ENCODE measurements at places on chromosomes 13 and 19.

- no peaks in the 10 kb centered on the region for H3K36me3 ChIP-seq
- DNase-seq: no peak
- no peaks in the 10 kb centered on the region for H3K4me1 ChIP-seq
- no peaks in the 10 kb centered on the region for H3K27me3 ChIP-seq
- H3K27ac ChIP-seq: no peak overlapping the region
- no peak overlapping the region for H3K4me3 ChIP-seq
Observed at GRCh38 chr13:33184112-33184490, 101.5 kb downstream of the STARD13 start.

DNA sequence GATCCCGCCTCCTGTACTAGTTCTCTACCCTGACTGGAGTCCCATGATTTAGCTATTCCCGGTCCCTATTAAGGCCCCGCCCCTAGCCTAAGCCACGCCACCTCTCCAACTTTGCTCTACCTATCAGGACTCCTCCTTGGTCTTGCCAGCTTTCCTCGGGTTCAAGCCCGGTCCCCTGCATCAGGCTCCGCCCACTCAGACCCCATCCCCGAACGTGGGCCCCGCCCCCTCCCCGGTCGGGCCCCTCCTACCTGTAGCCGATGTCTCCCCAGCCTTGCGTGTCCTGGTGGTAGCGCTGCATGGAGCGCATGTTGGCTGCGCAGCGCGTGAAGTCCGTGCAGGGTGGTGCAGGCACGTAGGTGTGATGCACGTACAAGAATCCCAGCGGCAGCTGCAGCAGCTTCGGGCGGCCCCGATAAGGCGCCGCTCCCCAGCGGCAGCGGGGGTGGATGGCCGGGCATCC is 7.3 kb upstream of the RASAL3 start:
- no peak for DNase-seq
- H3K27me3 ChIP-seq: no peaks in the 10 kb centered on the region
- H3K36me3 ChIP-seq: no peaks in the 10 kb centered on the region
- no peaks in the 10 kb centered on the region for H3K4me1 ChIP-seq
- no peak overlapping the region for H3K4me3 ChIP-seq

DNA sequence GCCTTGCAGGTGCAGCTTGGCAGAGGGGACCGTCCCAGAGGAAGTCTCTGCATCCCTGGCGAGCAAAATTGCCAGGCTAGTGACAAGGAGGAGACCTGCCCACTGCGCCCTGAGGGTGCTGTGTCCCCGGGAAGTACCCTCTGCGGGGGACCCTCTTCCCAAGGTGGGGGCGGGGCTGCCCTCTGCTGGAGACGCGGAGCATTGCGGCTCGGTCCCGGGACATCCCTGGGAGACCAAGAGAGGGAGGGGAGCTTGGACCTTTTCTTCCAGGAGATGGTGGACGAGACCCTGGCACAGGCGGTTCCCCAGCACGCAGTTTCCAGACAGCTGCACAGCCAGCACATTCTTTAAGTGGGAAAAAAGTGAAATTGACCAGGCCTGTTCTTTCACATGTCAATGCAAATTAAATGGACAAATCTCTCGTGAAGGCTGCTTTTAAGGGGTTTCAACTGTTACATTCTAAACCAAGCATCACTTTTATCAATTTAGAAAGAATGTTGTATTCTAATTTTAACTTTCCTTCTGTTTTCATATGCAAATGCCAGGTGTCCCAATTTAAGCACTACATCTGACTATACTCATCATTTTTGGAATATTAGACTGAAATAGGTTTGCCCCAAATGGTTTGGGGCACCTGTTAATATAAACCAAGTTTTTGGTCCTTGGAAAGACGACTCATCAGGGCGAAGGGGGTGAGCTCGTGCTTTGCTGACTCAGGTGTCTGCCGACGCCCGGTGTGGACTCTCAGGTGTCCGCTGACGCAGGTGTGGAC is 60.7 kb downstream of the MCF2L start:
- no peak overlapping the region for H3K27ac ChIP-seq
- no peak overlapping the region for H3K4me3 ChIP-seq
- H3K4me1 ChIP-seq: no peaks in the 10 kb centered on the region
- DNase-seq: no peak

- H3K4me3 ChIP-seq: no peak overlapping the region
- DNase-seq: no peak
- H3K27me3 ChIP-seq: no peaks in the 10 kb centered on the region
- H3K36me3 ChIP-seq: peaks cover 9% of the 10 kb centered on the region
- H3K4me1 ChIP-seq: no peaks in the 10 kb centered on the region
- H3K27ac ChIP-seq: no peak overlapping the region
Observed at GRCh38 chr19:35011737-35012682, 11.9 kb downstream of the GRAMD1A start.

DNA sequence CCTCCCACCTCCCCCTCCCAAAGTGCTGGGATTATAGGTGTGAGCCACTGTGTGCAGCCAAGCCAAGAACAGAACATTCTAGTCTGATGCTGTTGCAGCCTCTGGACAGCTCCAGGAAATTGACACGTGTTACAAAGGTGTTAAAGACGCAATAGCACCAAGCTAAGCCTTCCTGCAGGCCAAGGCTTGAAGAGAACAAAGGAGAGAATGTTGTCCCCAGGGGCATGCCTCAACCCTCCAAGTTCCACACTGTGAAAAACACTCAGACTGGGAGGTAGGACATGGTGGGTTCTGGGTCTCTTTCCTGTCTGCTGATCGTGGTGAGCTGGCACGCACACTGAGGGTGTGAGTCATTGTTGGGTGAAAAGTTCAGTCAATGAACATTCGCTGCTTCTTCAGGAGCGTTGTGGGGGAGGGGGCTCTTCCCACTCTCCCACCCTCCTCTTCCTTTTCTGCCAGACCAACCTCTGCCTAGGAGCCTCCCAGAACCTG is 5.3 kb upstream of the PTPRS start:
- no peaks in the 10 kb centered on the region for H3K4me1 ChIP-seq
- no peak overlapping the region for H3K27ac ChIP-seq
- H3K27me3 ChIP-seq: no peaks in the 10 kb centered on the region

- no peaks in the 10 kb centered on the region for H3K27me3 ChIP-seq
- H3K4me3 ChIP-seq: no peak overlapping the region
- H3K36me3 ChIP-seq: no peaks in the 10 kb centered on the region
- no peak overlapping the region for H3K27ac ChIP-seq
- no peak for DNase-seq
Observed at GRCh38 chr13:41554180-41554579, 96.8 kb downstream of the RGCC start.

DNA sequence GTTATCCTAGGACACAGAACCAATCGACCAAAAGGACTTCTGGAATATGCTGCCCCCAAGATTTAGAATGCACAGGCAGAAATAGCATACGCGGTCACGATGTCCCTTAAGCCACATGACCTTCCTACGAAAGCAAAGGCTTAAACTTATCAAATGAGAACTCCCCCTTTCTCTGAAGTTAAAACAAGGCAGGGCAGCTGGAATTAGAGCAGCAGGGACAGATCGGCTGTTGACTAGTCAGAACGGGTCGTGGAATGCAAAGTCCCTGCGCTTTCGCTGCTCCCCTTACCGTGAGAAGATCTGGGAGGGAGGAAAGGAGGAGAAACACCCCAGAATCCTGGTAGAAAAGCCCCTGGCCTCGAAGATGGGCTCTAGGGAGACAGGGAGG is 799 bp upstream of the USPL1 start:
- no peaks in the 10 kb centered on the region for H3K27me3 ChIP-seq
- H3K36me3 ChIP-seq: no peaks in the 10 kb centered on the region
- H3K4me1 ChIP-seq: no peaks in the 10 kb centered on the region

GRCh38 chr13:111171629-111172028 is 56.5 kb downstream of the ARHGEF7 start:
- no peaks in the 10 kb centered on the region for H3K27me3 ChIP-seq
- no peak overlapping the region for H3K27ac ChIP-seq
- no peak for DNase-seq
- H3K4me1 ChIP-seq: peaks cover 4% of the 10 kb centered on the region

DNA sequence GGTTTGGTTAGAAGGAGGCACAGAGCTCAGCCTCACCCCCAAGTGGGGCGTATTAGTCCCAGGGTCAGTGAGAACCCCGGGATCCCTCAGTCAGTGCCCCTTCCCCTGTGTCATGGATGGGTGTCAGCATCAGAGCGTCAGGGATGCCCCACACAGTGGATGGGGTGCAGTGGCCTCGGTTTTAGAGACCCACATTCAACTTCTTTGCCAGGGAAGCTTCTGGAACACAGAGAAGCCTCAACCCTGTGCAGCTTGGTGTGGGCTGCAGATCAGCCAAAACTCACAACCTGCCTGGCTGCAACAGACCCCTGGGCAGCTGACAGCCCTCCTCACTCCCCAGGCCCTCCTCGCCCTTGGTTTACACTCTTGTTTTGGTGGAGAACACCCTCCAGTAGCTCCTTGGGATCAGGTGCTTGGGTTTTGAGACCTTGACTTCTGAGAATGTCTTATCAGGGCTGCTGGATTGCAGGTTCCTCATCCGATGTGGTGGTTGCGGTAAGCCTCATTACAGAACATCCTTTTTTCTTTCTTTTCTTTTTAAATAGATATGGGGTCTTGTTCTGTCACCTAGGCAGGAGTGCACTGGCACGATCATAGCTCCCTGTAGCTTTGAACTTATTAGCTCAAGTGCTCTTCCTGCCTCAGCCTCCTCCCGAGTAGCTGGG is 11.0 kb downstream of the ZNF333 start:
- H3K36me3 ChIP-seq: peaks cover 45% of the 10 kb centered on the region
- H3K4me1 ChIP-seq: no peaks in the 10 kb centered on the region
- no peaks in the 10 kb centered on the region for H3K27me3 ChIP-seq
- no peak overlapping the region for H3K4me3 ChIP-seq
- no peak overlapping the region for H3K27ac ChIP-seq

DNA sequence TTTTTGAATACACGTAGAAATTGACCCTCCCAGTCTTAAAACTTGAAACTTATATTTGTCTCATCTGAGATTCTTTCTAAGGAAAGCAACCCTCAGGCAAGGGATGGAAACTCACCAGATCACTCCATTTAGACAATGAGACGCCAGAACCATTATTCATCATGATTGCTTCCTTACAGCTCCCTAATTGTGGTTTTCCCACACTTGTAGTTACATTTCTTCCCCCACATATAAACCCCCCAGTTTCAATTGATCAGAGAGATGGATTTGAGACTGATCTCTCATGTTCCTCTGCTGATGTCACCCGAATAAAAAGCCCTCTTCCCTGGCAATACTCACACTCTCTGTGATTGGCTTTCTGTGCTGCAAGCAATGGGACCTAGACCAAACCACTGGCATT is 197.9 kb upstream of the STARD13 start:
- H3K27me3 ChIP-seq: no peaks in the 10 kb centered on the region
- H3K27ac ChIP-seq: no peak overlapping the region
- no peak for DNase-seq
- H3K4me3 ChIP-seq: no peak overlapping the region
- no peaks in the 10 kb centered on the region for H3K4me1 ChIP-seq

GRCh38 chr19:17347361-17347760 is 10.0 kb downstream of the GTPBP3 start:
- H3K27ac ChIP-seq: no peak overlapping the region
- no peak for DNase-seq
- no peaks in the 10 kb centered on the region for H3K27me3 ChIP-seq

GRCh38 chr13:59447846-59448620 is 715.7 kb downstream of the DIAPH3 start:
- H3K27ac ChIP-seq: no peak overlapping the region
- H3K4me3 ChIP-seq: no peak overlapping the region
- H3K27me3 ChIP-seq: no peaks in the 10 kb centered on the region
- H3K4me1 ChIP-seq: no peaks in the 10 kb centered on the region

DNA sequence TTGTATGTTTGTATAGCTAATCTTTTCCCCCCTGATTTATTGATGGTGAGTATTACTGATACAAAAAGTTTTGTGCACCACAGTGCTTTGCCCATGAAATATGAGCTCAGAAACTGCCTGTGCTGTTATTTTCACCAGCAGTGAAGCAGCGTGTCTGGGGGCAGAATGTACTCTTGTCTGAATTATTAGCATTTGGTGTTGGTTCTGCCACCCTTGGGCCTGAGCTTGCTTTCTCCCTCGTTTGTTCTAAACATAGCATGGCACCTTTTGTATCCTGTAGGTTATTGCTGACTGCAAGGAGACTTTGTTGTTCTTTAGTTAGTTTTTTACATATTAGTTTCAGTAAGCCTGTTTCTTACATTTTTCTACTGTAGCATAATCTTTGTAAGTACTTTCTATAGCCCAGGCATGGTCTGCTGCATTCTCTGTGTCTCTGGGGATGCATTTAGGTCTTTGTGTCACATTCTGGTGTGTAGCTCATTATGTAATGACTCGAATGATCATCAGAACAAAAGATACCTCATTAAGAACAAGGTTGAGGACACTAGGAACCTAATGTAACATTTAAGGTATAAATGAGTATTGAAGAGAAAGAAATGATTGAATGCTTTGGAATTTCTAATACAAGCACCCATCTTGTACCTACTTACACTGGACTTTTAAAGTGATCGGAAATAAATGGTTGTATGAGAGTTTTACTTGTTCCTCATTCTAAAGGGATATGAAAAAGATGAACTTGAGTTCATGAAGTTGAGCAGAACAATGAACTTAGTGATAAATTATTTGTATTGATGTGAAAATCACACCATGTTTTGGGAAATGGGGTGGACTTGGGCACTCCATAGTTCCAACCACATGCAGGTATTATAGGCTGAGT is 50.3 kb upstream of the GPI start:
- no peaks in the 10 kb centered on the region for H3K27me3 ChIP-seq
- DNase-seq: no peak
- H3K27ac ChIP-seq: peak overlapping the region; percentile 52
- H3K4me1 ChIP-seq: peaks cover 22% of the 10 kb centered on the region

DNA sequence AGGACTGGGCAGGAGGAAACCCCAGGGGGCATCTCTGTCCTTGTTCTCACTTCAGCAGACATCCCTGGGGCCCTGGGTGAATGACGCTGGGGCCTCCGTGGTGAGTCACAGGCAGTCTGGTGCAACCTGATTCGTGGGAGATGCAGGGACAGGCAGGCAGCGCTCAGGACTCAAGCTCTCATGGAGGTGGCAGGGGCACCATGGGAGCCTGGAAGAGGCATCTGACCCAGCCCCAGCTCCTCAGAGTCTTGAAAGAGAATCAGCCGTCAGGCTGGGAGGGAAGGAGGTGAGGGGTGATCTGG is 14.0 kb upstream of the PTOV1 start:
- H3K36me3 ChIP-seq: peaks cover 42% of the 10 kb centered on the region
- no peak overlapping the region for H3K4me3 ChIP-seq
- no peaks in the 10 kb centered on the region for H3K4me1 ChIP-seq
- DNase-seq: no peak
- no peak overlapping the region for H3K27ac ChIP-seq

- no peak overlapping the region for H3K4me3 ChIP-seq
- DNase-seq: no peak
- no peaks in the 10 kb centered on the region for H3K36me3 ChIP-seq
- no peaks in the 10 kb centered on the region for H3K4me1 ChIP-seq
- H3K27ac ChIP-seq: no peak overlapping the region
Observed at GRCh38 chr19:16778796-16779411, 50.3 kb upstream of the SIN3B start.

- DNase-seq: no peak
- no peak overlapping the region for H3K4me3 ChIP-seq
- H3K36me3 ChIP-seq: no peaks in the 10 kb centered on the region
Observed at GRCh38 chr19:11685676-11686650, 52.8 kb downstream of the ZNF823 start.

DNA sequence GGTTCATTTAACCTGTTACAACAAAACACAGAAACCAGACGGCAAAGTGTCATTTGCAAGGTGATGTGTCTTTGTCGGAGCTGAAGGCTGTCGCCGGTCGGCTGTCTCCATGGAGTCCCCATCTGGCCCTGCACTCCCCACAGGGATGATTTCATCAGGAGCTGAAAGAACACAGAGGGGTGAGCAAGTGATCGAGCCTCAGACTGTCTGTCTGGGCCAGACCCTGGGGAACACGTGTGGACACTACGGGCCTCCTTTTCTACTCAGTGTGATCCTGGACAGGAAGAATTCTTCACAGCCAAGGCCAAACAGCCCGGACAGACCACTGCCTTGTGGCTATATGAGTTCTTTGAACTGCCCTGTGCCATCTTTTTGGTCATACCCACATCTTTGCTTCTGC is 85.1 kb downstream of the RNASEH2B start:
- no peaks in the 10 kb centered on the region for H3K4me1 ChIP-seq
- H3K4me3 ChIP-seq: no peak overlapping the region
- no peak overlapping the region for H3K27ac ChIP-seq
- H3K36me3 ChIP-seq: no peaks in the 10 kb centered on the region
